Muscle of arm (tissue), 14 donors: ENCODE measurements at places on chromosomes 2 and 18. TPM values are rescaled to one million over a fixed set of nuclear protein-coding genes. Genes with fewer than 3 reads are reported as not detected.
A peak's percentile ranks its signal among the peaks of the same experiment; 100 is the strongest.

DNA sequence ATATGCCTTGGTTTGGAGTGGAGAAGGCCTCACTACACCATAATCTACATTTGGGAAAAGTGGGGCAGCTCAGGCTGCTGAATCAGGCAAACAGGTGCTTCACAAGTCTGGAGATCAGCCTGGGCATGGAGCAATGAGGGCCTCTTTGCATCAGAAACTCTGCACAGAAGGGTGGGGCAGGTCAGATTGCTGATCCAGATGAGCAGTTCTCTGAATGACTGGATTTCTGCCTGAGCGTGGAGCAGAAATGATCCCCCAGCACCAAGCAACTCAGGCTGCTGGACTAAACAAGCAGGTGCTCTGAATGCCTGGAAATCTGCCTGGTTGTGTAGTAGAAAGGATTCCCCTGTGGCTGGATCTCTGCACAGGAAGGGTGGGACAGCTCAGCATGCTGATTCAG, 605.3 kb upstream of the ZNF804A start:
- DNase-seq = no peak

- peak; percentile 18 for DNase-seq
Observed at GRCh38 chr2:6785493-6785892, 80.2 kb downstream of the CMPK2 start.

The RAD51AP2 gene
- not detected for polyA plus RNA-seq

GRCh38 chr2:23120161-23120560, 264.8 kb upstream of the KLHL29 start:
- no peak for DNase-seq

- no peak for DNase-seq
Observed at GRCh38 chr18:50622320-50622719, 62.4 kb downstream of the MAPK4 start.

- no peak for DNase-seq
Observed at GRCh38 chr2:190182071-190182524, 119.6 kb upstream of the MSTN start.

The LYG2 gene
- not detected for polyA plus RNA-seq

- no peak for DNase-seq
Observed at GRCh38 chr2:227862741-227863588, 8.5 kb upstream of the DAW1 start.

The AQP12B gene
- polyA plus RNA-seq = 0.64 TPM

DNA sequence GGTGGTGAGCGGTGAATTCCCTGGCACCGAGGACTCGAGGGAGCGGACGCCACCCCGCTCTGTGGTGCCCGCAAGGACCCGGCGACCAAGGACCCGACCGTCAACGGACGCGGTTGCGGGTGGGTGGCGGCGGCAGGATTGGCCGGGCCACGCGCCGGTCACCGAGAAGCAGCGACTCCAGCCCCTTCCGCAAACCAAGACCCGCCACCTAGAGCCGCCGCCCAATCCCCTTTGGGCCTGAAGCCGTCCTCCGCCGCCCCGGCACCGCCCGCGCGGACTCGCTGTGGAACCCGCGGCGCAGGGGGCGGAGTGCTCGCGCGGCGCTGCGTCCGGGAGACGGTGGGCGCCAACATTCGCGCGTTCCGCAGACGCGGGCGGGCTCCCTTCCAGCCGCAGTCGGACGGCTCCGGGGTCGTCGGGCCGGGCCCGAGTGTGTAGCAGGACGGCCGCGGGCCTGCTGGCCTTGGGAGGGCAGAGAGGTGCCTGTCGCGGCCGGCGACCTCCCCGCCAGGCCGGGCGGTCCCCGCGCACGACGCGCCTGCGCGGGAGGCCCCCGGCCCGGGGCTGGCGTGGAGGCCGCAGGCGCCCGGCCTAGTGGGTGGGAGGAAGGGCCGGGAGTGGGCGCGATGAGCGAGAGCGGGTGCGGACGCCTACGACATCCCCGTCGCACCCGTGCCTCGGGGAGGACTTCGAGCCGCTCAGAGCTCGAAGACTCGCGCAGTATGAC, at the start of the genes FAM228B and PFN4:
FAM228B (plus strand) TSS at position 275 of the 727 bp plus-strand sequence. CDS start 893 bp downstream, outside the sequence.
PFN4 (minus strand) TSS at position 140 of the 727 bp plus-strand sequence. CDS start 799 bp downstream, outside the sequence.
- peak; percentile 75 for DNase-seq

GRCh38 chr2:46161315-46161714, 135.9 kb upstream of the EPAS1 start:
- no peak for DNase-seq

The CCL20 gene
- 1.7 TPM for polyA plus RNA-seq

GRCh38 chr2:43057026-43057741, 169.2 kb downstream of the ZFP36L2 start:
- DNase-seq = no peak

The FAM98A gene
- not detected for polyA plus RNA-seq

- peak; percentile 35 for DNase-seq
Observed at GRCh38 chr18:31723990-31724711, 36.5 kb downstream of the SLC25A52 start.

The EML6 gene
- polyA plus RNA-seq = 28.1 TPM

The SLC5A7 gene
- 0.35 TPM for polyA plus RNA-seq

DNA sequence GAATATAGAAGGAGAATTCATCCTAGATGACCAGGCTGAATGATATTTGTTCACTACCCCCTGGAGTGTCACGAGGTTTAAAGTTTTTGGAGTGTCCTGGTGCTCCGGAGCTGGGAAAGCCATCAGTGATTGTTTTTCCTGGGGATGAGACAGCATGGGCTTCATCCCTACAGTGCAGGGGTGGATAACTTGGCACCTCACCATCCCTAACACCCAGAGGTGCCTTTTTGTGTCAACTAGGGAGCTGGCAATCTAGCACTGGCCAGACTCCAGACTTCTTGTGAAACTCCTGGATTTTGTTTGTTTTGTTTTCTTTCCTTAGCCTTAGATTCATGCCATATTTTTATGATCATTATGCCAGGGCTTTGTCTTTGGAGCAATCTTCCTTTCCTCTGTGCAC, 164.8 kb downstream of the PRKCE start:
- no peak for DNase-seq

The KIF1A gene
- polyA plus RNA-seq = 2.8 TPM

The HOXD8 gene
- polyA plus RNA-seq = 35.2 TPM

- DNase-seq = no peak
Observed at GRCh38 chr2:98532756-98533155, 75.6 kb downstream of the COA5 start.

- DNase-seq = no peak
Observed at GRCh38 chr2:8456151-8457091, 225.4 kb upstream of the ID2 start.

- DNase-seq = no peak
Observed at GRCh38 chr2:108224022-108224421, 15.7 kb upstream of the SULT1C3 start.

- peak; percentile 84 for DNase-seq
Observed at GRCh38 chr2:25228848-25229278, 60.5 kb upstream of the POMC start.

GRCh38 chr18:1438967-1439366, 534.3 kb downstream of the ADCYAP1 start:
- DNase-seq = peak; percentile 56

The TLX2 gene
- not detected for polyA plus RNA-seq

DNA sequence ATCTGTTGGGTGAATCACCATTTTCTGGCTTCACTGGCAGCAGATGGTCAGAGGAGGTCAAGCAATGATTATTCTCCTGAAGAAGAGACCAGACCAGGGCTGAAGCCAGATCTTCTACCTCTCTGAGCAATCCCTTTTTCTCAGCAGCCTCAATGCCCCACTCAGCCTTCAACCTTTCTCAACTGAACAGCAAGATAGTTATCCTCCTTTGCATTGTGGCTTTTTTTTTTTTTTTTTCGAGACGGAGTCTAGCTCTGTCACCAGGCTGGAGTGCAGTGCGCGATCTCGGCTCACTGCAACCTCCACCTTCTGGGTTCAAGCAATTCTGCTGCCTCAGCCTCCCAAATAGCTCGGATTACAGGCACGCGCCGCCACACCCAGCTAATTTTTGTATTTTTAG, 50.5 kb downstream of the ZFP36L2 start:
- no peak for DNase-seq

DNA sequence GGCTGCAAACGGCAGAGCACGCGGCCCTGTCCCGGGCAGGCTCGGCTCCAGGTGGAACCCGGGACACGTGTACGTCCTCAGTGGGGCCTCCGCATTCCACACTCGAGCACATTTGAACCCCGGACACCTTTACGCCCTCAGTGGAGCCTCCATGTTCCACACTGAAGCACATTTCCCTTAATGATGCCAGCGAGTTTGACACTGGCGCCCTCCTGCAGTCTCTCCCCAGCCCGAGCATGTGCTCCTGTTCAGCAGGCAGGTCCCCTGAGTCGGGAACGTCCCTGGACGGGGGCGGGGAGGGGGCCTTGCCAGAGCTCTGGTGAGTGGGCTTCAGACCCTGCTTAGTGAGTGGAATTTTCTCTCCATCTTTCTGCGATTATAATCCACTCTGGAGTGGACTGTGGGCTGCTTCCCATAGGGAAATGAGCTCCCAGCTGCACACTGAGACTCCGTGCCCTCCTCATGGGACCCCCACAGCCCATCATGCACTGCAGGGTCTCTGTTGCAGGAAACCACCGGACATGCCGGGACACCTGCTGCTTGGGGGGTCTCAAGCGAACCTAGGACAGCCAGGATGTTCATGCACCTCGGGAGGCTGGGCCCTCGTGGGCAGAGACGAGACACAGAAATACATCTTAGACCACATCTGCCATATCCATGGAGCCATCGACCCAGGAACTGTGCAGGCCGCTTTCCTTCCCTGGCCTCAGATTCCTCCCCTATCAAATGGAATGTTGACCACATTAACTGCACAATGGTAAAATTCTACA, 70.3 kb upstream of the SNTG2 start:
- no peak for DNase-seq
